D721Med (cell line): ENCODE measurements at places on chromosomes 12 and 14.

DNA sequence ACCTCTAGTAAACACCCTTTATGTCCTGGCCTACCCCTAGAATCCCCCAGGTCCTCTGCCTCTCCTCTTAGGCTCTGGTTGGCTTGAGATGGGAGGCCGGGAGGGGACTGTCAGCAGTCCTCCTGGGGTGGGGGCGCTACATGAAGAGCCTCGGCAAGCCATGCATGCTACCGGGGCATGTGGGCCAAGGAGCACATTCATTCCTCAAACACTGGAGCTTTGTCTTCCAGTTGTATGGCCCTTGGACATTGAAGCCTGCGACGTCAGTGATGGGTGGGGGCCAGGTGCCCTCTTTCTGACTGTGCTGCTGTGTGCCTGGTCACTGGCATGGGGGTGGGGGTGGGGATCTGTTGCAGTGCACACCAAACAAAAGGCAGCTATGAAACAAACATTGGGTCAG, 15.8 kb upstream of the CELA1 start:
- DNase-seq = no peak

DNA sequence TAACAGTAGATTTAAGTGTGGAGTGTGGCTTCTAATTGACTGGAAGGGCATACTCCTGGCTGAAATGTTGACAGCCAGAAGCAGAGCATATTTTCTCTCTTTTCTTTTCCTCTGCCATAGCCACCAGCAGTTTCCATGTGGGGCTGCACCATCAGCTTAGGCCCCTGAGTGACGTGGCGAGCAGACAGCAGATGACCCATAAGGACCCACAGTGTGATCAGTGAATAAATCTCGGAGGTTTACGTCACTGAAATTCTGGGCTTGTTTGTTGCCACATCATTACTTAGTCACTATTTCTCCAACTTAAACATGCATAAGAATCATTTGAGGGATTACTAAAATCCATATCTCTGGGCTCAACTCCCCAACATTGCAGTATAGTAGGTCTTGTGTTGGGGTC, 549.7 kb upstream of the TMEM132C start:
- no peak for DNase-seq

- DNase-seq = peak; percentile 24
Measured at GRCh38 chr14:61894452-61895077, 132.3 kb downstream of the SNAPC1 start.

DNA sequence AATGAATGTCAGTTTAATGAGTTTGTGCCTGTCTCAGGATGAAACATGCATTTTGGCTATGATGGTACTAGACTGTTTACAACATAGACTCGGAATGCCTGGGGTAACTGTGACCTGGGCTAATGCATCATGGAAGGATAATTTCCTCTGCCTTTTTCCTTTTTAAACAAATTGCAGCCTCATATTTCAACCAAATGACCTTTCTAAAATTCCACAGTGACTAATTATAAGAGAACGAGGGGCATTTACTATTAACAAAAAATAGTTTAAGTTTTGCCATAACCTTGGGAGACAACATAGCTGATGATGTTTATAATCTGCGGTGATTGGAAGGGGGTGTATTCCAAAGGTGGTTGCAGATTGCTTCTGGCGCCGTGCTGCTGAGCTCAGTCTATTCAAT, 1140.5 kb downstream of the GALC start:
- no peak for DNase-seq

GRCh38 chr12:25121916-25122315, 73.0 kb downstream of the DNAI7 start:
- DNase-seq = no peak

DNA sequence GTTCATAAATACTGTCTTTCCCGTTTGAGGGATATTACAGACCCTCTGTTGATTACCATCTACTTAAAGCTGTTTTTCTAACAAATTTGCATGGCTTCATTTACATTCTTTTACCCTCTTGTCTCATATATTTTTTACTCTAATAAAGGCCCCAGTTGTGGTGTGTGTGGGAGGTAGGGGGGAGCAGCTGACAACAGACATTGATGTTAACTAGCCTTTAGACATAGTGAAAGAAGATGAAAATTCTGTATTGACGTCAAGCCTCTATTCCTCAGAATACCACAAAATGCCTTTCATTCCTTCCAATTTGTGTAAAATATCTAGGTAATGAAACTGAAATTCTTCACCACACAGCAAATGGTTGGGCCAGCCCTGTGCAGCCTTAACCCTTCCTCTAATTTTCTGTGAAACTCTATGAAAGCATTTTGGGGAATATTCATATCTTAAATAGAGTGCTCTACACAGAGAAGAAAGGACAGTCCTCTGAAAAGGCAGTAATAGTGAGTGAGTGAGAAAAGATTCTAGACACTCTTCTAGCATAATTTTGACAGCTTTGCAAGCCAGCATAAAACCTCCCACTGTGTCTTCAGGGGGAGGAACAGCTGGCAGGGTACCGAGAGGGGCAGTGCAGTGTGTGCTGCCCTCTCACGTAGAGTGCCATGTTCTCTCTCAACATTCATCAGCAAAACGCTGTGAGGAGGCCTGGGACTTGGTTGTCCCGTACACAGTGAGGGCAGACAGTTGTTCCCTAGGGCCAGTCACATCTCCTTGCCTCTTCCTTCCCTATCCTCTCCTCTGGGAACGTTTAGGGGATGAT, 20.1 kb upstream of the CERS5 start:
- DNase-seq = no peak

DNA sequence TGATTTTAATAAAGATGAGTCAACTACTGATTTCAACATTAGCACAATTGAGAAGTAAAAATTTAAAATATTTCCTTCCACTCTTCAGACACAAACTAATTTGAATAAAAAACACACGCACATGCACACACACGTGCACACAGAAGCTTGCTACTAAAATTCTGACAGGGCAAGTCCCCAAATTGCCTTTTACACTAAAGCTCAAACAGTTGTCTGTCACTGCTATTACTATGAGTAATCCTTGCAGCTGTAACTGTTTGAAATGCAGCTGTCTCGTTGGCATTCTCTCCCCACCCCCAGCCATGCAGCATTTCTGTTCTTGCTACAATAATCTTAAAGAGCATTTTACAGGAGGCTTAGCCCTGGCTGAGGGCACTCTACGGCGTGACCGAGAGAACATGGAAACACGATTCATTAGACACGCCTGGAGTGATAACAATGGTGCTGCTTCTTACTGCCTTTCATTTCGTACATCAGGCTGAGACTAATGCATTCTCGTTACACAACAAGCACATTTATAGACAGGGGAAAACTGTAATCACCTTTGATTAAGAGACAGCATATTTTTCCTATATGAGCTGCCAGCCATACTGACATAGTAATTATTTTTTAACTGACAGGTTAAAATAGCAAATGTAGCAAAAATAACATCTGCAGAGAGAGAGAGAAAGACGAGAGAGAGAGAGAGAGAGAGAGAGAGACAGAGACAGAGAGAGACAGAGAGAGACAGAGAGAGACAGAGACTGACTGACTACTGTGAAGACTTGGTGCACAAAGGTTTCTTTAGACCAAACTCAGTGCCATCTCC, 153.8 kb downstream of the MED13L start:
- DNase-seq = no peak

DNA sequence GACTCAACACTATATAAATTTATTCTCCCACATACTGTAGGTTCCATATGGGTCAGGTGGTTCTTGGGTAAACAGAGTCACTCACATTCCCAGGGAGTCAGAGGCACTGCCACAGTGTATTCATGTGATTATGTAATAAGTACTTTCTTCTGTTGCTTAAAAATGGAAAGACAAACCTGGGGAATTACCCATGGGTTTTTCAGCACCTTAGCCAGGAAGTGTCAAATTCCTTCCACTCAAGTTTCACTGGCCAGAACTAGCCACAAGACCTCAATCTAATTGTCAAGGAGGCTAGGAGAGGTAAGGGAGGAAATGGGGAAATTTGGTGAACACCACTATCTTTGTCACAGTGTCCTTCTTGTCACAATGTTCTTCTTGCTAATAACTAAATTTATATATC, 333.2 kb upstream of the MDGA2 start:
- no peak for DNase-seq

DNA sequence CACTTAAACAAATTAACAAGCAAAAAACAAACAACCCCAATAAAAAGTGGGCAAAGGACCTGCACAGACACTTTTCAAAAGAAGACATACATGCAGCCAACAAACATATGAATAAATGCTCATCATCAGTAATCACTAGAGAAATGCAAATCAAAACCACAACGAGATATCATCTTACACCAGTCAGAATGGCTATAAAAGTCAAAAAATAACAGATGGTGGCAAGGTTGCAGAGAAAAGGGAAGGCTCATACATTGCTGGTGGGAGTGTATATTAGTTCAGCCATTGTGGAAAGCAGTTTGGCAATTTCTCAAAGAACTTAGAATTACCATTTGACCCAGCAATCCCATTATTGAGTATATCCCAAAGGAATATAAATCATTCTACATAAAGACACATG, 34.6 kb upstream of the NT5DC3 start:
- DNase-seq = no peak

GRCh38 chr12:56988207-56988739, 18.1 kb downstream of the ZBTB39 start:
- no peak for DNase-seq

- DNase-seq = no peak
Measured at GRCh38 chr12:42277396-42278127, 39.5 kb upstream of the YAF2 start.

- DNase-seq = no peak
Measured at GRCh38 chr14:56487090-56487667, 92.4 kb upstream of the TMEM260 start.
